ENCODE measurements at places on chromosomes 3 and 15.

- DNase-seq, result no peak
Measured at GRCh38 chr3:115381573-115381912, 234.5 kb upstream of the ZBTB20 start.

DNA sequence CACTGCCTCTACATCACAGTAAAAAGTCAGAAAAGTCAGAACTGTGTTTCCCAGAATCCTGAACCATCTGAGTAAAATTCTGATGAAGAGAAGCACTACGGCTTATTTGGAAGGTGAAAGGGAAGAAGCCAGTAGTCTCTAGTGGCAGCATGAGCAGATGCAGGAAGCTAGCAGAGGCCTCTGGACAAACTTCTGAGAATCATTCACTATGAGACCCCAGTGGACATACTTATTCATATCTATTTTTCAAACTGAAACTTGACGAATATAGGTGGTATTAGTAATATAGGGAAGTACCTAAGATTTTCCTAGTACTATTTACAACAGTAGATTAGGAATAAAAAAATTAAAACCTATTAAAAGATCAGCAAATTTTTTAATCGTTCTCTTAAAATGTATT lies 272.8 kb upstream of the TTC14 start:
- DNase-seq, result no peak

GRCh38 chr3:139332092-139332491 lies 11.7 kb upstream of the MRPS22 start:
- DNase-seq, result no peak

- no peak for DNase-seq
Measured at GRCh38 chr15:33068007-33068481, 126.5 kb downstream of the FMN1 start.

GRCh38 chr3:111277226-111277625 lies 205.6 kb downstream of the NECTIN3 start:
- no peak for DNase-seq

DNA sequence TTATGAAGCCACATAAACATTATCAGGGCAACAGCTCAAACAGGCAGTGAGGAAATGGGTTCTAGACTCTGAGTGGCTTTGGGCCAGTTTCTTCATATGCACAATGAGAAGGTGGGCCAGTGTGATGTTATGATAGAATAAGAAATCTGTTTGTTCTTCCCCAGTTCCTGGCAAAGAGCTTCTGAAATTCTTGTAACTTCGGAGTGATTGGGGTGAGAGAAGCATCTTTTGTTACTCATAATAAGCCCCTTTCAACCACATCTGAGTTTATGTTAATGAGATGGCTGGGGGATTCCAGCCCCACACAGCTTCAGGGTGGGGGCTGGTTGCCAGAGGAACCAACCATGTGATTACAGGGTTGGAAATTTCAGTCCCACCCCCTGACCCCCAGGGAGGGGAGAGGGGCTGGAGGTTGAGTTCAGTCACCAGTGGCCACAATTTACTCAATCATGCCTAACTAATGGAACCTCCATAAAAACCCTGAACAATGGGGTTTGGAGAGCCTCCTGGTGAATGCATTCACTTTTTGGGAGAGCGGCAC lies 57.0 kb upstream of the FRMD4B start:
- DNase-seq, result no peak

DNA sequence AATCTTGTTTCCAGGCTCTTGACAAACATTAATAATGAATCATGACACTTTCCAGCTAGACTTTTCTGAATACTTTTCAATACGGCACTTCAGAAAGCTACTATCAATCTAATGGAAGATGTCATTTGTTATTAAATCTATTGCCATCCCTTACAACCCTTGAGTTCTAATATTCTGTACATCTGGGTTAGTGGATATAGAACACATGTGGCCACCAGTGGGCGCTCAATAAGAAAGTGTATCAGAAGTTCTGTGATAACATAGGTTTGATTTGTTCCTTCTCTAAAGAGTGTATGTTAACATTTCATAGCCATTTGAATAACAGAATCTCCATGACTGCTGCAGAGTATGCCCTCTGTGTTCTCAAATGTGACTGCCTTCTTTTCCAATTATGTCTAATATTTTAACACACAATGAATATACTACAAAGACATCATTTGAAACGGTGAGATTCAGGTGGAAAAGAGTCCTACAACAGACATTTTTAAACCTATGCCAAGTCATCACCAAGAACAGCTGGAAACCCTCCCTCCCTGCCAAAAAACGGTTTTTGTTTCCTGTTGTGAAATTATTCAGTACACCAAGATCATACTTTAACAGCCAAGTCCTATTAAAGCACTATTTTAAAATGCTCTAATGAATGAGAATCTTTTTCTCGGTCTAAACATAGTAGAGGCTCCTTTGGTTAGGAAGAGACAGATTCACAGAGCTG lies 22.2 kb downstream of the ALDH1A2 start:
- DNase-seq, result no peak

GRCh38 chr15:63189941-63190768 lies 749 bp downstream of the RAB8B start:
- no peak for DNase-seq

DNA sequence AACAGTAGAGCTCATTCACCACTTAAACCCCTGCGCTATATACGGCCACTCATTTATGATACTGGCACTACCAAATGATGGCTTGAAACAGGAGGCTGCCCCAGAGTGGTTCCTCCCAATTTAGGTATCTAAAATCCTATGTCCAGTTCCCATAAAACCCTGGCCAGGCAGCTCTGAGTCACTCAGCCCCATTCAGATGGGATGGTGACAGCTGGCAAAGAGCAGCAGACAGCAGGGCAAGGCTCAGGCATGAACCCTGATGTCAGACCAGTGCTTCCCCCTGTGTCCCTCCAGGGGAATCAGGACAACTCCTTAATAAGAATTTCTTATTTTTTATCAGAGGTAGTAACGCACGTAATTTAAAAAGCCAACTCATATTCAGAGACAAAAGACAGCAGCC lies 77.2 kb upstream of the RNU6-1 start:
- DNase-seq, result no peak

GRCh38 chr3:69385723-69386555 lies at the start of gene FRMD4B:
TSS of gene FRMD4B (minus strand) at chr3:69386088. CDS start at chr3:69385989, 99 bp downstream.
- peak; percentile 16 for DNase-seq

GRCh38 chr3:99509224-99509623 lies 129.2 kb upstream of the COL8A1 start:
- DNase-seq, result no peak

- DNase-seq, result no peak
Measured at GRCh38 chr3:142418926-142419592, 28.8 kb downstream of the XRN1 start.

GRCh38 chr3:64687781-64688604 lies at the start of gene ADAMTS9:
TSS of gene ADAMTS9 (minus strand) at chr3:64688000. CDS start at chr3:64687657, 343 bp downstream.
- peak; percentile 32 for DNase-seq

- DNase-seq, result no peak
Measured at GRCh38 chr15:65971741-65971995, 102.4 kb downstream of the RAB11A start.

- DNase-seq, result no peak
Measured at GRCh38 chr3:64987726-64988125, 299.9 kb upstream of the ADAMTS9 start.

DNA sequence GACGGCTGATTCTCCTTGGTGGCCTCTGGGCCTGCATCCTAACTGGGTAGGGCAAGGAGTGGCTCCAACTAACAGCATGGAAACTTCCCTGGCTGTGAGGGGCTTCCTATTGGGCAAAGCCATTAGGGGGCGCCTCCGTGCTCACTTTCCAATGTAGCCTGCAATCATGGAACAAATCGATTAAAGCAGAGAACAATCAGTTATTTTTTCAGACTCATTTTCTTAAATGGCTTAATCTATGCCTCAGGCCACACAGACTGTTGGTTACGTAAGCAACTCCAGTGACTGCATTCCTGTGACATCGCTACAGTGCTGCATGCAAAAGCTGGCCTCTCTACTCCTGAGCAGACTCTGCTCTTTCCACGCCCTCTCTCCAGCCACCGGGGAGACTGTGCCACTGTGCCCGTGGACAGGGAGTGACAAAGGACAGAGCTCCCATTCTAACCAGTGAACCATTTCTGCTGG lies 278.9 kb downstream of the KLF13 start:
- no peak for DNase-seq

DNA sequence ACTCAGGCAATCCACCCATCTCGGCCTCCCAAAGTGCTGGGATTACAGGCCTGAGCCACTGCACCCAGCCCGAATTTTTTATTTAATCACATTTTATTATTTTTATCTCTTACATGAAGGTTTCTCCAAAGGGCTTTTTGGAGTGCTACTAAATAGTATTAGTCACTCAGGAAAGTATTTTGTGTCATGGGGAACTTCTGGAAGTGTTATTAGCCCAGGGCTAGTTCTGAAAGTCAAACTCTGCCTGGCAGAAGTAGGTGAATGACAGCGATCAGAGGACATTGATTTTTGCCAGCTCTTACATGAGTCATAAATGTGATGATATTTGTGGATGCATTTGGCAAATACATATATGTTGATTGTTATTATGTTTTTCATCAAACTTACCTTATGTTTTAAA lies 48.7 kb downstream of the ZPLD1 start:
- no peak for DNase-seq

DNA sequence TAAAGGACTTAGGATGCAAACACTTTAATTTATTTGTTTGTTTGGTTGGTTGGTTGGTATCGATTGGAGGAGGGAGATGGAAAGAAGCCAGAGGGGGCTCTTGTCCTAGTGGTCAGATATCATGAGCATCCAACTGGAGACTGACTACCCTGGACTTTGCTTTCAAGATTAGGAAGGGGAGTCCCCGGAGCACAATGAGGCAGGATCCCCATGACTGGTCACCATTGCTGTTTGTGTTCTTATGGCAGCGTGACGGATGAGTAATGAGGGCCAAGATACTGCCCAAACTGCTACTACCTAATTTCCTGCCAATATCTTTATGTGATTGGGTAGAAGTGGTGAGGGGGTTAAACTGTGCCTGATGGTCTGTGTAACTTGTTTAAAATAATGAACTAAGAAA lies 354.6 kb upstream of the ROPN1 start:
- DNase-seq, result no peak

DNA sequence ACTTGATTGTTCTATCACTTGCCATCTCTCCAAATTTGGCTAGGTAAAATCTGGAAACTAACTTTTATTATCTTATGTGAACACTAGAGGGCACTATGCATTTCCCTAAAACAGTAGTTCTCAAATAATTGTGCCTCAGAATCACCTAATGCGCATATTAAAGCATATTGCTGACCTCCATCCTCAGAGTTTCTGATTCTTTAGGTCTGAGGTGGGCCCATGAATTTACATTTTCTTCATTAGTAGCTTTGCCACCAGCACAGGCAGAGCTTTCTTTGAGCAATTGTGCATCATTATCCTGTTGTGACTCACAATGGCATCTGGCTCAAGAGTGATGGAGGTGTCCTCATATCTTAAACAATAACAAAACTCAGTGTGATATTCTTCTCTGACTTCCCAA lies 17.5 kb upstream of the BCHE start:
- DNase-seq, result no peak
